ENCODE measurements at places on chromosomes 5 and 9.
A peak's percentile ranks its signal among the peaks of the same experiment; 100 is the strongest.

GRCh38 chr9:68714416-68715180 lies 9.6 kb downstream of the PIP5K1B start:
- no peak for DNase-seq

DNA sequence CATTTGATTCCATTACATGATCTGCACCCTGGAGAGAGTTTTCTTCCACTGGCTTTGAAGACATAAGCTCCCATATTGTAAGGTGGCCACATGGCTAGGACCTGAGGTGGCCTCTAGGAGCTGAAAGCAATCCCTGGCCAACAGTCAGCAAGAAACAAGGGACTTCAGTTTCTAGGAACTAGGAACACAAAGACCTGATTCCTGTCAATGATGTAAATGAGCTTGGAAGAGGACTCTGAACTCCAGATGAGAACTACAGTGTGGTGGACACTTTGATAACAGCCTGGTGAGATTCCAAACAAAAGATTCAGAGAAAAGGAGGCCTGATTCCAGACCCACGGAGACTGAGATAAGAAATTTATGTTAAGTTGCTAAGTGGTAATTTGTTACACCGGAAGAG lies 129.0 kb downstream of the MCTP1 start:
- DNase-seq: no peak

DNA sequence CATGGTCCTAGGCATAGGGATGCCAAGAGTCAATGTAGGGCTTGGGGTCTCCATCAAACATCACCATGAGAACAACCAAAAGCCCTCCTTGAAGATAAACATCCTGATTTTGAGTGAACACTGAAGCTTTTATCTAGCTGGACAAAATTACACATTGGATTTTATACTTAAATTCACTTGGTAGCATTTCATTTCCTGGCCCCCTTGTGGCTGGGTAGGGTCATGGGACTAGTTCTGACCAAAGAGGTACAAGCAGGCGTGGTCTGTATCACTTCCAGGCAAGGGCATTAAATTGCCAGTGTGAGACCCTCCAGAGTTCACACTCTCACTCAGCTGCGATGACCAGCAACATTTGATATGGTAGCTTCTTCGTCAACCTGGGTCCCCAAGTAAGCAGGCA lies 320.3 kb downstream of the ACTL7B start:
- peak; percentile 36 for DNase-seq

- peak; percentile 14 for DNase-seq
Observed at GRCh38 chr9:76810377-76810957, 46.2 kb downstream of the PCA3 start.

- no peak for DNase-seq
Observed at GRCh38 chr5:131622633-131623032, 12.4 kb downstream of the RAPGEF6 start.

- no peak for DNase-seq
Observed at GRCh38 chr5:94778732-94779131, 160.3 kb downstream of the SLF1 start.

- no peak for DNase-seq
Observed at GRCh38 chr9:107462691-107463090, 26.9 kb downstream of the KLF4 start.

- no peak for DNase-seq
Observed at GRCh38 chr9:438066-438465, 223.4 kb downstream of the DOCK8 start.

DNA sequence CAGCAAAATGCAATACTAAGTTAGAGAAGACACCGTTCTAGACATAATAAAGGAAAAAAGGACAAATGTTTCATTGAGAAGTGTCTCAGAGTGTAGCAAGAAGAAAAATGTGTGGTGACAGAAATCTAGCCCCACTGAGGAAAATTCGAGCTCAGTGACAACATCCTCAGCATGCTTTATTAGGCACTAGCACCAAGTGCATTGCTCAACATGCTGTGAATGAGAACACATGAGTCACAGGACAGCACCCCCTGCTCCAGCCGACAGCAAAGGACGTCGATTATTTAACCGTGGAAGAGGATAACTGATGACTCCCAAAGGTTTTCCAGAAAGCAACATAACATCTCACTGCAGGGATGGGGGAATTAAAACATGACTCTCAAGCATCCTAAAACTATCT lies 182.7 kb downstream of the GNAQ start:
- DNase-seq: no peak

DNA sequence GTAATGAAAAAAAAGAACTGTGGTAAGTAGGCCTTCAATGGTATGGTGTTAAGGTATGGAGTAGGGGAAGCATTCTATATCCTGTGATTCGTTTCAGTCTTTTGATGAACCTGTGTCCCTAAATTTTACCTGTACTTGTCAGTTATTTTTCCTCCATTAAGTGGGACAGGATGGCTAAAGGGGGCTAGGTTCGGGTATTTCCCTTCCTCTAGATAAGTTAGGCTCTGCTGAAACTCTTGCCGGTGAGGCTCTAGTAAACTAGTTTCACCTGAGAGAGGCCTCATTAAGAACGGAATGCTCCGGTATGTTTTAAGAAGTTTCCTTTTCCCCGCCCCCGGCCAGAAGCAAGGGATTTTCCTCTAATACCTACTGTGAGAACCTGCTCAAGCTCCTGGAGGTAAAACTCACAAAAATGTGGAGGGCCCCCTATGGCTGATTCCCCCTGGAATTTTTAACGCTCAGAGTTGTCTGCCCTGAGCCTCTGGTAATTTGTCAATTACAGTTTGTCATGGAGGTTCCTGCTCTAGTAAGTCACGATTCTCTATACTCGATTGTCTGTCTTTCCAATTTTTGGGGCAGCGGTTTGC lies 87.7 kb downstream of the MACIR start:
- DNase-seq: no peak

GRCh38 chr9:78041971-78042370 lies 10.4 kb upstream of the GNAQ start:
- no peak for DNase-seq

DNA sequence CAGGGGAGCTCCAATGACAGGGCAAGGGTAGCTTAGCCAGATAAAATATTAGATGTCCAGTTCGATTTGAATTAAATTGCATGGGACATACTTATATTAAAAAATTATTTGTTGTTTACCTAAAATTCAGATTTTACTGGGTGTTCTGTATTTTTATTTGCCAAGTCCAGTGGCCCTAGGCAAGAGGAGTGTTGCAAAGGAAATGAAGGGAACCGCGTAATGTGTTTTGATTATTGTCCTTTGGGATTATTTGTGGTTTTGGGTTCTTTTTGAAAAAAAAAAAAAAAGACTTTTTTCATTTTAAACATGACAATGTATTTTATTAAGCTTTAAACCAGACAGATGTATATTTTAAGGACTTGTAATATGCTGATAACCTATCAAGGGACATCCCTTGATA lies 179.3 kb downstream of the C9orf152 start:
- DNase-seq: no peak

DNA sequence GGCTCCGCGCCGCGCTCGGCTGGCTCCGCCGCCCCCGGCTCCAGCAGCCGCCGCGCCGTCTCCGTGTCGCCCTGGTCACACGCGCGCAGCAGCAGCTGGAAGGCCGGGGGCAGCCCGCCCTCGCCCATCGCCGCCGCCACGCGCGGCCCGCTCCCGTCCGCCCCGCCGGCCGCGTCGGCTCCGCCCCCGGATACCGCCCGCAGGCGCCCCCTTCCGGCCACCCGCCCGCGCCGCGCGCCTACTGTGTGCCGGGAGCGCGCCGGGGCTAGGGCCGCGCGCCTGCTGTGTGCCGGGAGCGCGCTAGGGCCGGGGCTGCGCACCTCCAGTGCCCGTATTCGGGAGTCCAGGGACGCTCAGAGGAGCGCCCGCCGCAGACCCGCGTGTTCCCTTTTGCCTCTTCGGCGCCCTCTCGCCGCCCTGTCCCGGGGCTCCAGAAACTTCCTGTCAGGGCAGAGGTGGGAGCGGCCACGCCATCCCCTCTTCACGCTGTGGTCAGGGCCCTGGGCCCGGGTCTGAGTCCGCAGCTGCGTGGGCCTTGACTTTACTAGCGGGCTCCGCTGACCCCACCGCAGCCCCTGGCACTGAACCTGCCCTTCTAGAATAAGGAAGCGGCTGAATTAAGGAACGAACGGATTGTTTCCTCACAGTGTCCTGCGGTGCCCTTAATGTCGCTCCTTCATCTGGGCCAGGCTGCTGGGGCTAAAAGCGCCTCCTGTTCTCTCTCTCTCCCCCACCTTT lies at the start of gene ANKS6:
ANKS6 (minus strand) TSS at position 192 of the 738 bp plus-strand sequence; CDS start at position 128, 64 bp downstream.
- peak; percentile 91 for DNase-seq

DNA sequence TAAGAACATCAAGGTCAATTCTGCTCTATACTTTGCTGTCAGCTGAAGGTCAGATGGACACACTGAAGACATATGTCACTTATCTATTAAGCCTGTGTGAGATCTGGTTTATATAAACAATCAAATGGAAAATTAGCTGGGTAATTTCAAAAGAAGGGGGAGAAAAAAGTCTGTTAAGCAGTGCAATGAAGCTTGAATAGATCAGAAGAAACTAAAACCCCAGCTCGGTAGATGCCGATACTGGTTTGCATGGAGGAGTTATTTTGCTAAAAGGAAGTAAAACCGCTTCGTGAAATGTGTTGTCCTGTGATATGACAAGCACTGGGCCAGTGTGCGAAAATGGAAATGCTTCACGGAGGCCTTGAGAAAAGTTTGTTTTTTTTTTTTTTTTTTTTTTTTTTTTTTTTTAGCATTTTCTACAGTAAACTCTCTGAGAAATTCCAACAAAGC lies 148.8 kb downstream of the MEF2C start:
- DNase-seq: peak; percentile 52

DNA sequence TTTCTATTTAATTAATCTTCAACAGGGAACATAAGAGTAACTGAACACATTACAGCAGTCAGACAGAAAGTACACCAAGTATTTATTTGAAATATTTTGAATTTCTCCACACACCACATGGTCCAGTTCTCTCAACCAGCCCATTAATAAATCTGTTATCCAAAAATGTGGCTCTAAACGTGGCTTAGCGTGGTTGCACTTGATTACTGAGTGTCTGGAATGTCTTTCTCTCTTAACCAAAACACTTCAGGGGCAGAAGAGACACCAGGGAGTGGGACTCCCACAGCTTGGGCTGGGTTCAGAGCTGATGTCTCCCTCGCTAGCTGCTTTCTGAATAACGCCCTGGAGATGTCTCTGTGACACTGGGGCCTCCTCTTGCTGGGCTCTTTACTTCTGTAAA lies 52.6 kb upstream of the FANCC start:
- no peak for DNase-seq

DNA sequence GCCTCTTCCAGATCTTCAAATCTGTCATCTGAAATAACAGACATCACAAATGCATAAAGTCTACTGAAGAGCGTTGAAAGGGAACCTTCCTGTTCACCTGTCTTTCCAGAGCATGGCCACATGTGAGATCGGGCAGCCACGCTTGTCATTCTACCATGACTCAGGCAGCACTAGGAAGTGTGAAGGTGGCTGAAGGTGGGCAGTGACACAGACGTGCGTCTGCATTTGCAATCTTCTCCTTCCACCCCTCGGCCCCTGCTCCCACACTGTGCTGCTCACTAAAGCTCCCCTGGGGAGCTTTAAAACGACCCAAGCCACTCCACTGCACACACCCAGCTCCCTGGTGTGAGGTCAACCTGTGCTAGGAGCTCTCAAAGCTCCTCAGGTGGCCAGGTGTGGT lies 2.5 kb downstream of the ENTR1 start:
- no peak for DNase-seq

DNA sequence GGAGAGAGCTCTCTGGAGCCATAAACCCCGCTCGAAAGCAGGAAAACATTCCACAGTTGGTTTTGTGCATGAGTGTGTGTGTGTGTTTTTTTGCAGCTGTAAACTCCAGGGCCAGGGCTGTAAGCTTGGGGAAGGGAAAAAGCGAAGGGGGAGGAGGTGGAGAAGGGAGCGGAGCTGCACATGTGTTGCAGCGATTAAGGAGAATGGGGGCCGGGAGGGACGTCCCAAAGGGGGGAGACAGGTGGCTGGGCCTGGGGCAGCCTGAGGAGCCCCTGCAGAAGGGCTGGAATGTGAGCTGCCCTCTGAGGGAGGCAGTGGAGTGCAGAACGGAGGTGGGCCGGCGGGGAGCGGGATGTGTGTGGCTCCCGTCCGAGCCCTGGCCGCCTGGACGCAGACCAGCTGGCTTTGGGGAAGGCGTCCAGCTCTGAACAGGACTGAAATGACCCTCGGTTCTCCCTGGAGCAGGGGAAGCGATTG lies 2.7 kb upstream of the MYMK start:
- no peak for DNase-seq

GRCh38 chr9:68975365-68976043 lies 38.4 kb downstream of the PRKACG start:
- no peak for DNase-seq

DNA sequence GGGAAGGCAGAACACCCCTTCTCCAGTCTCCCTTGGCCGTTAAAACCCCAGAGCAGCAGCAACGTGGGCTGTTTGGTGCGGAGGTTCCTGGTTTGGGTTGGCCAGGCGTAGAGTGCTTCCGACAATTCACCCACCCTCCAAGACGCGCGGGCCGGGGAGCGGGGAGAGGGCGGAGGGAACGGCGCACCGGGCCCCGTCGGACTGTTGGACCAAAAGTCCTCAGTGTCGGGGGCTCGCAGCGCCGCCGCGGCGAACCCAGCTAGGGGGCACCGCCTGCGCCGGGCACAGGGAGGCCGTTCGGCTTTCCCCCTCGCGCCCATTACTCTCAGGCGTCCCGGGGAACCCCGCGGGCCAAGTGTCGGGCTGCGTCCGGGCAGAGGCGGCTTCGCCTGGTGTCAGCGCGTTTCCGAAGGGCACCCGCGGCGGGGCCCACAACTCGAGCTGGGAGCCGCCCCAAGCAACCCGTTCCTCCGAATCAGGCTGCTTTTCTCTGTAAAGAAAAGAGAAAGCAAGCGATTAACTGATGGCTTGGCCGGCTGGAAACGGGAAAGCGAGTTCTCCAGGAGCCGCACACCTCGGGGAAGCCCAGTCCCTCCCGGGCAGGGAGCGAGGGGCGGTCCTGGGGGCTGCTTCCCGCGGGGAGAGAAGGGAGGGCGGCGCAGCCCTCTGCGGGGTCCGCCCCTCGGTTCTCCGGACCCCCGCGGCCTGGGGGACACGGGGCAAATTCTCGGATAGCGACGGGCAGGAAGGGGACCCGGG lies 145.5 kb downstream of the ERCC6L2 start:
- peak; percentile 38 for DNase-seq

GRCh38 chr9:133477992-133478850 lies 678 bp downstream of the SLC2A6 start:
- DNase-seq: peak; percentile 62

DNA sequence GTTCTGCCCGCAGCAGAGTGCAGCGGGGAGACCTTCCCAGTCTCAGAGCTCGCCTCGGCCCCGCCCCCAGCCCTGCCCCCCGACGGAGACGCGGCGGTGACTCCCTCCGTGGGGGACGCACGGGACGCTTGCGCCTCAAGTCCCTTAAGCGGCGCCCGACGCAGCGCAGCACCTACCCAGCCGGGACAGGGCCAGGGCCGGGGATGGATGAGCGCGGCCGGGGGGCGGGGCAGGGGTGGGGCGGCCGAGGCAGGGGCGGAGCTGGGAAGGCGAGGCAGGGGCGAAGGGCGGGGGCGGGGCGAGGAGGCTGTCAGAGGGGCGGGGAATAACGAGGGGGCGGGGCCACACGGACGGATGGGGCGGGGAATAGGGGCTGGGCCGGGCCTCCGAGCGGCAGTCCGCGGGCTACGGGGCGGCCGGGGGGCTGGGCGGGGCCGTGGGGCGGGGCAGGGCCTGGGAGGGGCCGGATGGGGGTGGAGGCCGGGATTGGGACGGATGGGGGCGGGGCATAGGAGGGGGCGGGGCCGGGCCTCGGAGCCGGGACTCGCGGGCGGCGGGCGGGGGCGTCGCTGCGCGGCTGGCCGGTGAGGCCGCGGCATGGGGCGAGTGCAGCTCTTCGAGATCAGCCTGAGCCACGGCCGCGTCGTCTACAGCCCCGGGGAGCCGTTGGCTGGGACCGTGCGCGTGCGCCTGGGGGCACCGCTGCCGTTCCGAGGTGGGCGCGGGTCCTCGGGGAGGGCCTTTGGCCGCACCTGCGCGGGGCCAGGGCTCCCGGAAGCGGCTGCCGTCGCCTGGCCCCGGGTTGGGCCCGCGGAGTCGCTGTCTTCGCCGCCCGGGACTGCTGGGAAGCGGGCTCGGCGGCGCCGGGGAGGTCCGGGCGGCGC lies at the start of gene ARRDC1:
ARRDC1 (plus strand) TSS at position 566 of the 884 bp plus-strand sequence; CDS start at position 598, 32 bp downstream.
- DNase-seq: peak; percentile 96
